ENCODE measurements at places on chromosomes 1 and 21.
A peak's percentile ranks its signal among the peaks of the same experiment; 100 is the strongest.

DNA sequence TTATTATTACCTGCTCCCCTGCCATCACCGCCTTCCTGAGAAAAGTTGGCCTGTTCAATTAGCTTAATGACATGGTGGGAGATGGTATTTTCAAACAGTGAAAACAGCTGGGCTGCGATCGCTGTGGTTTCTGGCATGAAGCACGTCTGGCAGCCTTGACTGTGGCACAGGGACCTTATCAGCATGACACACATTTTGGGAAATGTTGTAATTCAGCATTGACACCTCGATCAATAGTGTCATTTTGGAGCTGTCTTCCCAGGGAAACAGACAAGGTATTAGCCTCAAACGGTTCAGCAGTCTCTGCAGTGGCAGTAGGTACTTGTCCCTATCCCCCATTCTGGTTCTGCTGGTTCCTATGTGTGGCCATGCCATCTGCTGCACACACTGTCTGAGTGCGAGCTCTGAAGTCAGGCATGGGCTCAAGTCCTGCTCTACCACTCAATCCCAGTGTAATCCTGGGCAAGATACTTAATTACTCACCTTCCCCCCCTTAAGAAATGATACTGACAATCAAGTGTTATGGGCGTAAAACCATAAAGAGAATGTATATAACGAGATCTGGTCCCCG lies 154.5 kb upstream of the KCND3 start:
- no peak for DNase-seq

GRCh38 chr1:31860581-31860980 lies 44.8 kb upstream of the SPOCD1 start:
- DNase-seq, result no peak

GRCh38 chr1:62012836-62013235 lies 181.8 kb upstream of the L1TD1 start:
- no peak for DNase-seq

DNA sequence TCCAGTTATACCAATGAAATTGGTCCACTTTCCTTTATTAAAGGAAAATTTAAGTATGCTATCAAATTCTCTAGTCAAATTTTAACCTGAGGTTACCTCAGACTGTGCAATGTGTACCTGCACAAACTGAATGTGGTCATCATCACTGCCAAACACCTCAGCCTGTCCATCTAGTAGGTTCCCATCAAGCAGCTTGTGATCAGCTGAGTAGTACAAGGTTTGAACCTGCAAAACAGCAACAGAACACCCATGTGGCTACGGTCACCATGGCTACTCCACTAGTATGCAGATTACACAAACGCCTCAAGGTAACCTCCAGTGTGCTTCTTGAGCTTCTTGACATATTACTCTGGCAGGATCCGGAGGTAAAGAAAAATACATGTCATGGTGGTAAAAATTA lies 11.6 kb downstream of the IVNS1ABP start:
- no peak for DNase-seq

GRCh38 chr1:83769594-83770318 lies 229.2 kb downstream of the TTLL7 start:
- no peak for DNase-seq

- DNase-seq, result no peak
Measured at GRCh38 chr1:181057079-181057478, 23.3 kb downstream of the MR1 start.

- no peak for DNase-seq
Measured at GRCh38 chr1:232904131-232904530, 46.3 kb upstream of the NTPCR start.

DNA sequence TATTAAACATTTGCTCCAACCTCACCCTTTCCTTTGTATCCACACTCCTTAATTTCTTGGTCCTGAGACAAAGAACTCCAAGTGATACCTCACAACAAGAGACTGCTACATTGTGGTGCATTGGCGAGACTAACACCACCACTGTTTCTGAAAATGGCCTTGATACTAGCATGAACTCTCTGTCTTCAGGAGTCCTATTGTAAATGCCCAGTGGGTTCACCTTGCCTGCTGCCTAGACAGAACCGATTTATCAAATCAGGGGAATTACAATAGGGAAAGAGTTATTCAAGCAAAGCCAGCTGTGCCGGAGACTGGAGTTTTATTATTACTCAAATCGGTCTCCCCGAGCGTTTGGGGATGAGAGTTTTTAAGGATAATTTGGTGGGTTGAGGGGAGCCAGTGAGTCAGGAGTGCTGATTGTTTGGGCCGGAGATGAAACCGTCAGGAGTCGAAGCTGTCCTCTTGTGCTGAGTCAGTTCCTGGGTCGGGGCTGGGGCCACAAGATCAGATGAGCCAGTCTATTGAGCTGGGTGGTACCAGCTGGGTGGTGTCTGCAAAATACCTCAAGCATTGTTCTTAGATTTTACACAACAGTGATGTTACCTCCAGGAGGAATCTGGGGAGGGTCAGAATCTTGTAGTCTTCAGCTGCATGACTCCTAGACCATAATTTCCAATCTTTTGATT lies 83.1 kb downstream of the DESI2 start:
- no peak for DNase-seq

- peak; percentile 89 for DNase-seq
Measured at GRCh38 chr1:197146101-197147095, at the start of gene ASPM. Gene ASPM, minus strand, starts transcription at chr1:197146669. Its CDS starts 232 bp downstream, at chr1:197146437.

- DNase-seq, result no peak
Measured at GRCh38 chr1:182301026-182301436, 90.6 kb downstream of the GLUL start.

DNA sequence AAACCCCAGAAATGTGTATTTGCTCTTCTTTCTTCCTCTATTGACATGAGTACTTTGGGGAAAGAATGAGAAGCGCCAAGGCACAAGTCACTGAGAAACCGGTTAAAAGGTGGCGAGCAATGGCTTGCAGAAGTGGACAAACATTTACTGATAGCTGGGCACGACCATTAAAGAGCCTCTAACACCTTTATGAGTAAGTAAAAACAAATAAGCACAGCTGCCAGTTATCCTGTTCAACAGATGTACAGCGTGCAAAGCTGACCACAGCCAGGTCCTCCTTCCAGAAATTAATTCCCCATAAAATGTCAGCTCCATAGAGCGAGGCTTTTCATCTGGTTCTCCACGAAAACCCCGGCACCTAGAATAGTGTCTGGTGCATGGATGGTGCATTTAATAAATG lies 72.7 kb downstream of the CAPZB start:
- no peak for DNase-seq

DNA sequence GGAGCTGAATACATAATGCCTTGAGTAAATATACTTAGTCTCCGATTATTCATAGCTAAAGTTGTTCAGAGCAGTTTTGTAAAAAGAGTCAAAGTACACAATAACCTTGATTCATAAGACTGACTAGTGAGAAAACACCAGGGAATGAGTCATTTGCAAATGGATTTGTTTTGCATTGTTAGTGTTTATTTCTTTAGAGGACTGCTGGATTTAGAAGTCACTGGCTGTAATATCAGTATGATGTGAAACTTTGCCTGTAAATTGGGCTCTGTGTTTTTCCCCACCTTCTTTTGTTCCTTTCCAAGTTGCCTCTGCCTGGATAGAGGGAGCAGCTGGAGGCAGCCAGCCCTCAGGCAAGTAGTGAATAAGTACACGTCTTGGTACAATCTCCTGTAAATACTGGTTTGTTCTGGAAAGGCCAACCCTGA lies 474.7 kb downstream of the NUF2 start:
- no peak for DNase-seq

DNA sequence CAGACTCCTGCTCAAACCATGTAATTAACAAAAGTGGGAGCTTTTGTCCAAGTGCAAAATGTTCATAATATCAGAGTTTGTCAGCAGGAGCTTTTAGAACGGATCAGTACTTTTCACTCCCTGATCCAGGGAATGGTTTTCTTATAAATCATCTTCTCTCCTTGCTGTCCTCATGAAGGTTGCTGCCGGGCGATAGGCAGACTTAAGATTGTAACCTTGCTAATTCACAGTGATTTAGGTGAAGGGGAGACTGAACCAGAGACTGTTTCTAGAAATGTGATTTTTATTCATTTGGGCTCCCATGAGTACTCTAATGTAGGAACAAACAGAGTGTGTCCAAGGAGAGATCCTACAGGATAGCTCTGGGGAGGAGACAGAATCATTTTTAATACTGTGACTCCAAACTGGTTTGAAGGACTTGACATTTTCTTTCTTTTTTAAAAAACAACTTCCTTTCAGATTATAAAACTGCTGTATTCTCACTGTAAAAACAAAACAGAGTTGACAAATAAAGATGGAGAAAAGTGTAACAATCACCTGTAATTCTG lies 23.7 kb downstream of the ELAVL4 start:
- no peak for DNase-seq

DNA sequence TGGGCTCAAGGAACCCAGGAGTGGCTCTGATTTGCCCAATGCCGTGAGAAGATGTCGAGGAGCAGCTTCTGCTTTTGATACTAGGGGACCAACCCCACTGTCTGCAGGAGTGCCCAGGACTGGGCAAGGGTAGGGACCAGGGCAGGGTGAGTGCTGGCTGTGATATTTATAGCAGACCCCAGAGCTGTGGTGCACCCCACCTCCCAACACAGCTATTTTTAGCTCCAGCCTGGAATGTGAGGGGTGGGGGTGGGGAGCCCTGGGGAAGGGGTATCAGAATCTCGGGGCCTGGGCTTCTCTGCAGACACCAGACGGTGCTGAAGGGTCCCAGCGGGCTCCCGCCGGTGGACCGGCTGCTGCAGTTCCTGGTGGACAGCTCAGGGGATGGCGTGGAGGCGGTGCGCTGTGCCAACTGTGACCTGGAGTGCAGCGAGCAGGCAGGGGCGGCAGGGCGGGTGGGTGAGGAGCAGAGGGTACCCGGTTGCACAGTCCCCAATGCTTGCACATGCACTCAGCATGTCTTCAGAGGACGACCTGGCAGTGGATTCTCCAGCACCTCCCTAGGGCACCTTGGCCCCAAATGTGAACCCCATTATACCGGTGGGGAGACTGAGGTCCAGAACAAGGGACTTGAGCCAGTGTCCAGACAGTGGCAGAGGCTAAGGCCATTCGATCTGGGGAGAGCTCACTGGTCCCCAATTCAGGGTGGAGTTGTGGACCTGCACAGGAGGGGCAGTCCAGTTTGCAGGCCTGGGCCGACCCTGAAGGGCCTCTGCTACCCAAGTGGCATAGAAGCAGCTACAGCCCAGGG lies 1.4 kb downstream of the RNF207 start:
- no peak for DNase-seq

DNA sequence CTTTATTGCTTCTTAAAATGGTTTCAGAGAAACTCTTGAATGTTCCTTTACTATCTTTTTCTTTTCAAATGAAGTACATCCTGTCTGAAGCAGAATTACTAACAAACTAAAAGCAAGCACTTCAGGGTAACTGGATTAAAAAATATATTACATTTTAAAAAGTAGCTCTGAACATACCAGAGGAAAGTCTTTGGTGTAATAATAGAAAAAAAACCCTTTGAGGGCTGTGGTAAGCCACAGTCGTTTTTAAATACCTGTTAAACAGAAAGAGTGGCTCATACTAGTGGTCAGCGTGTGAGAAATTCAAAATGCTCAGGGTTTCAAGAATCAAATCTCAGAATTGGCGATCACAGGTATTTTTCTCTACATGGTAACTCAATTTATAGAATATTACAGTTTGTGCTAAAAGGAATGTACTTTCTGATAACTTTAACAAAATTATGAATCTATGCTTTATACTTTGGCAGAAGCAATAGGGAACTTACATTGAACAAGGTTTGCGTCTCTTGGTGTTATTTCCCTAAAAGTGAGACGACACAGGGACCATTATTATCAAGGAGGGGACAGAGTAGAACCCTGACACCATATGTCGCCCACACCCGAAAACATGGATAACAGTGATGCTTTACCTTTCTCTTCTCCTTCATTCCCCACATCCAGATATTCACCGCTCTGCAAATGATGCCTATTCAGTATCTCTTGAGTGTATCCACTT lies 97.0 kb upstream of the DPH5 start:
- no peak for DNase-seq

DNA sequence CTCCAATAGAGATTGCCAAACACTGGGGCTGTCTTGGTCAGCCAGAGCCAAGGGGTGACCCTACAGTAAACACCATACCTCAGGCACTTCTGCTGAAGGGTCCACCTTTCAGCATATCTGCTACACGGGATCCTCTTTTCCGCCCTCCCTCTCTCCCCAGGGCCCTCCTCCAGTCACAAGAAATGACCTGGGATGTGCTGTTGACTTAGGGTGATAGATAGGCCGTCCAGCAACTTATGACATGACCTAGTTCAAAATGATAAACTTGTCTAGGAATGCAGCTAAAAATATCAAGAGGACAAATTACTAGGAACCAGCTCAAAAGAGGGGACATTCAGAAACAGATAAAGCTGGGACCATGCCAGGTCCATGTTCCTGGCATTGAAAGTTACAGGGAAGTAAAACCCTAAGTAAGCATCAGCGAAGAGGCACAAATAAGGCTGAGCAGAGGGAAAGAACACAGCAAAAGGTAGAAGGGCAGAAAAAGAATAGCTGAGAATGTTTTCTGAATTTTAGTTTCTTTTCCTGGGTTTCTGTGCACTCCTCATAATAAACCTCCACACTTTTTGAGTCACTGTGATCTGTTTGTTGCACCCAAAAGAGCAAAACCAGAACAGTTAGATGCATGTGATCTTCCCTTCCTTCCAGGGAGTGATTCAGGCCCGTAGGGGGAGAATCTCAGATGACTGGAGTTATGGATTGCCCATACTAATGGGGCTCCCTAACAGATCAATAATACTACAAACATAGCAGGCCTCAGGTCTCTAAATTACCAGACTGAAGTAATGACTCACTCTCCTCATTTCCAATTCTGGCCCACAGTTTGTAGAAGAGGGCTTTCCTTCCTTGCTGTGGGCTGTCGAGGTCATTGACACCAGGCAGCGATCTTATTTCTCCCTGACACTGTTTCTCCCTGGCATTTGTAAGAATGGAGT lies 48.9 kb upstream of the F3 start:
- DNase-seq, result no peak
